GM18507 (cell line): ENCODE measurements at places on chromosomes 4 and X.

DNA sequence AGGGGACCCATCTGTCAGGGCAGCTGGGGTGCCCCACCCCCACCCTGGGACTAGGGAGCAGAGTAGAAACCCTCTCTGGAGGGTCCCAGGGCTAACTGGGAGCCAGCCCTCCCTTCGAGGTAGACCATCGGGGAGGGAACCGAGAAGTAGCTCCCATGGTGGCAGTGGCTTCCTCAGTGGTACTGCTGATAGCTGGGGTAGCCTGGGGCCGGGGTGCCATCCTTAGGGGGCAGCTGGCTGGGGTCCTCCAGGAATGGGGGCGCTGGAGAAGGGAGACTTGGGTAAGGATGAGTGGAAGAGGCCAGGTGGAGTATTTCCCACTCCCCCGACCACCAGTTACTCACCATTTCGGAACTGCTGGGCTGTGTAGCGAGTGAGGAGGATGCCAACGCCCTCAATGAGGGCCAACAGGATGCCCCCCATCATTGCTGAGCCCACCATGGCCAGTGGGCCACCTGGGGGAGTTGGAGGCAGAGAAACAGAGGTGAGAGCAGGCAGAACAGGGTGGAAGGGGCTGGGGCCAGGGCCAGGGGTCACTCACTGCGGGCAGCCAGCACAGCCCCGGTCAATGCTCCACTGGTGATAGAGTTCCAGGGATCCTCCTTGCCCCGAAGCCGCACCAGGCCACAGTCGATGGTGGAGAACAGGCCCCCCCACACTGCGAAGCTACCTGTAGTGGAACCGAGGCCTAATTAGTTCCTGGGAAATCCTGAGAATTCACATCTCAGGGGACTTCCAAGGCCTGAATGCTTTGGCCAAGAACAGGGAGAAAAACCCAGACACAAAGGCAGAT, 3.8 kb downstream of the TIMM17B start:
- DNase-seq = no peak

DNA sequence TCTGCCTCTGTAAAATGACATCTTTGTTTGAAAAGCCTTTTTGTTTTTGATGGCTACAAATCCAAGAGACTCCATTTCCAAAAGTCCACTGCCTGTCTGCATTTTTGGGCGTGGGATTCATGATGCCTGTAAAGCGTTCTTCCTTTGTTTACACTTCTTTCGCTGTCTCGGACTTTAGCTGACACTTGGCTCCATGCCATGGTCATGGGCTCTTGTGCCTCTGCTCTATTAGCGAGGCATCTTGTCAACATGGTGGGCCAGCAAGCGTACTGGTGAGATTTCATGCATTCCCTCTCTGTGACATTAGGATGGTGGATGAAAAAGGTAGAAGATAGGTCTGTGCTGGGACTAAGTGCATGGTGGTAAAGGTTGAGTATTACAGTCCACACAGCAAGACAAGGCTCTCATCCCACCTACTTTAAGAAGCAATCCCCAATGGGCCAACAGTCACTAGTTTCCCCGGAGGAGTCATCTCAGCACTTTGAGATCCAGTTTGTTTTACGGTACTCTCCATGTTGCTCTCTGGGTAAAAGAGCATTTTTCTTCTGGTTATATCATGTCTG, 298.2 kb upstream of the KLF3 start:
- DNase-seq = no peak

- DNase-seq = no peak
These were observed 21.5 kb downstream of the XIAP start for GRCh38 chrX:123881330-123881729.

DNA sequence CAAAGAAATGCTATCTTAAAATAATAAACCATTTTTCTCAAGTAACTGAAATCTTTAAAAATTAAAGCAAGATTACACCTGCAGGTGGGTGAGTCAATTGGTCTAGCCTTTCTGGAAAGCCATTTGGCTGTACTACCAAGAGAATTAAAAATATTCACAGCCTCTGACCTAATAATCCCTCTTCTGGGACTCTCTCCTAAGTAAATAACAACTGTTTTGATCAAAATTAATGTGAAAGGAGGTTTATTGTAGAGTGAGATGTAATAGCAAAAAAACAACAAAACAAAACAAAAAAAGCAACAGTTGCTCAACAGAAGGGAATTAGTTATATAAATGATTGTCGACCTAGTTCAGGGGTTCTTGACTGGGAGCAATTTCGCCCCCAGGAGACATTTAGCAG, 89.0 kb downstream of the GEMIN8 start:
- no peak for DNase-seq

DNA sequence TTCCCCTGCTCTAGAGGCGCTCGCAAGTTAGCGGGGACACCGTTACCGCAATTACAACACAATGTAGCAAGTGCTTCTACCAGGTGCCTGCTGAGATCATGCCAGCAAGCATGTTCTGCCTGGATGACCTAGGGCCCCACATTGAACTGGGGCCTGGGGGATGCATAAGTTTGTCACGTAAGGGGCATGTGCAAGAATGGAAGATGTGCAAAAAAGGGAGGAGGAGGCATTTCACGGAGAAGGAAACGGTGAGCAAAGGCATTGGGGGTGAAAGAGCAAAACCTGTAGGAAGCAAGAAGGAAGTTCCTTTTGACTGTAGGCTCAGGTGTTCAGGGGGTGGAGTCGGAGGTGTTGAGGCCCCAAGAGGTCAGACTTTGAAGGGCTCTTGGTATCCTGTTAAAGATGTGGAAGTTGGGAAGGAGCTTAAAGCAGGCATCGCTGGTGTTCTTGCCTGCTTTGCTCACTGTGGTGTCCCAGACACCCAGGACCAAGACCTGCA, 602 bp upstream of the SCARB2 start:
- DNase-seq = no peak

DNA sequence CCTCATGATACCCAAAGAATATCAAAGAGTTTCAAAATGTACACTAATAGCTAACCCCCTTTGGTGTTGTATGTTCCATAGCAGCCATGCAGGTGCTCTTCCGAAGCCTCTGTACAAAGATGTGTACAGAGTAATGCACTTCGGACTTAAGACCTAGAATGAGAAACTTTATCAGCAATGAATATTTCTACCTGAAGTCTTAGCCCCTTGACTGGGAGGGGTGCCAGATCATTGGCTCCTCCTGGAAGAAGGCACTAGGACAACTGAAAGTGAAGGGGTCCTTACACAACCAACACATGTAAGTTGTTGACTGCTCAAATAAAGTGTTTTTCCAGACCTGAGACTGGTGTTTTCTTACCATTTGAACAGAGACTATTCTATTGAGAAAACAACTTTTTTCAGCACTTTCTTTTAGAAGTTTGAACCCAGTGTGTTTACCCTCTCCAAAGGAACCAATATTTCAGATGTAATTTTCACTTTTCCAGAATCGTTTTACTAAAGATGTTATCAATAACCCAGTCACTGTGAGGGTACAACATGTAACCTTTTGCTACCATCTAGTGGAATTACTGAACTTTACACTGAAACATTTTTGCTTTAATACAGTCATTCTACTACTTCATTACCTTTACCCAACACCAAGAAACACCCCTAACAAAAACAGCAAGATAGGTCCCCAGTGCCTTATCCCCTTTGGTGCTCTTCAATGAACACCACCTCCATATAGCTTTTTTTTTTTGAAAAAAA, 33.3 kb upstream of the PRDX4 start:
- DNase-seq = no peak

DNA sequence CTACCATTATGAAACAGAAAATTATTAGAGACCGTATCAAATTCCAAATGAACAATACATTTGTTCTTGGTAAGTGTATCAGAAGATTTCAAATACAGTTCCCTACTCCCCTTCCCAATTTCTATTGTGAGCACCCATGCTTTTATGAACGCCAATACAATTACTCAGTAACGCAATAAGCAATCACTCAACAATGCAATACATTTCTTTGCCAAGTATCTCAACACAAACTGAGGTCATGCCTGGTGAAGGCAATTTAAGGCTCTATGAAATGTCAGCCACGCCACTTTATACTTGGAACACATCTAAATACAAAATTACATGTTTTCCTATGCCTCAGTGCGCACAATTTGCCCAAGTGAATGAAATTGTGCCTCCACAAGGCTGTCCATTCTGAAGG, 712 bp downstream of the PNPLA4 start:
- no peak for DNase-seq

- DNase-seq = no peak
These were observed 125.6 kb downstream of the PTTG2 start for GRCh38 chr4:38085751-38086150.

- DNase-seq = no peak
These were observed 71.1 kb downstream of the SHOX start for GRCh38 chrX:701673-702072.

DNA sequence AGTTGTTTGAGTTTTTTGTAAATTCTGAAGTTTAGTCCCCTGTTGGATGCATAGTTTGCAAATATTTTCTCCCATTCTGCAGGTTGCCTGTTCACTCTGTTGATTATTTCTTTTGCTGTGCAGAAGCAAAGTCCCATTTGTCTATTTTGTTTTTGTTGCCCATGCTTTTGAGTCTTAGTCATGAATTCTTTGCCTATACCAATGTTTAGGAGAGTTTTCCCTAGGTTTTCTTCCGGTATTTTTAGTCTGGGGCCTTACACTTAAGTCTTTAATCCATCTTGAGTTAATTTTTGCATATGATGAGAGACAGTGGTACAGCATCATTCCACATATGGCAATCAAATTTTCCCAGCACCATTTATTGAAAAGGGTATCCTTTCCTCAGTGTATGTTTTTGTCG, 405.8 kb upstream of the RPS6KA3 start:
- DNase-seq = no peak

DNA sequence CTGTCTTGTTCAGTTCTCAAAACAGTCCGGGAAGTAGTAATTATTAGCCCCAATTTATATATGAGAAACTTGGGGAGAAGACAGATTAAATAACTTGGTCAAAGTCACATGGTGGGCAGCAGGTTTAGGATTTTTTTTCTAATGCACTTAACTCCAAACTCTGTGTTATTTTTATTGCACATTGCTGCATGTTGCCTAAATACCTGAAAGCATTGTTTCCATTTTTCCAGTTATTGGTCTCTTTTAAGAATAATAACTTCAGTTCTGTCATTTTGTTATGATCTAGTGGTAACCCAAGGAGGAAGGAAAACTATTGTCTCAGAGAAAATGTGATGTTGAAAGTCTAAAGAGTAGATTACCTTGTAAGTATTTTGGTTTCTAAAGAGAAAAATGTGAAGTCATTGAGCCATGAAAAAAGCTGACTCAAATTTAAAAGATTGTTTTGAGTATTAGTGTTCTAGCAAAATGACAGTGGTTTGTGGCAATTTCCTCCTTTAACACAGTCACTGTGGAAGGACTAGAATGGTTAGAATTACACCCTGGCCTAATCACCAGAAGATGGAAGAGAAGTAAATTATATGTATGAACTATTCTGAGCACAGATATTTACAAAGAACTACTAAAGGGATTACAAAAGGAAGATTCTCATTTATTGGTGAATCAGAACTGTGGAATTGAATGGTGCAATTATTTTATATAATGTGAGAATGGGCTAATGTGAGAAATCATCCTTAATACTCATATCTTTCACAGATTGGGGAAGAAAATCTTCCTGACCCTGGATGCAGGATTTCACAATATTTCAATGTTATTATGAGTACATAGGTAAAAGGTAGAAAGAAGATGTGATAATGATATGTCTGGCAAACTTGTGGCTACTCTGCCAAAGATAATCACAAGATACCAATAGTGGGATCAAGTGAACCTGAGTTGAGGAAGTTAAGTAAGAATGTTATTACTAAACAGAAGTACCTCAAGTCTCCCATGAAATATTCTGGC, 21.7 kb upstream of the CXCL8 start:
- DNase-seq = peak; percentile 17

- DNase-seq = no peak
These were observed 275.4 kb upstream of the RPS6KA3 start for GRCh38 chrX:20542072-20542471.

- DNase-seq = no peak
These were observed 45.1 kb downstream of the TBC1D9 start for GRCh38 chr4:140710908-140711622.
